D341Med (cell line): ENCODE measurements at places on chromosomes 3 and 15.

DNA sequence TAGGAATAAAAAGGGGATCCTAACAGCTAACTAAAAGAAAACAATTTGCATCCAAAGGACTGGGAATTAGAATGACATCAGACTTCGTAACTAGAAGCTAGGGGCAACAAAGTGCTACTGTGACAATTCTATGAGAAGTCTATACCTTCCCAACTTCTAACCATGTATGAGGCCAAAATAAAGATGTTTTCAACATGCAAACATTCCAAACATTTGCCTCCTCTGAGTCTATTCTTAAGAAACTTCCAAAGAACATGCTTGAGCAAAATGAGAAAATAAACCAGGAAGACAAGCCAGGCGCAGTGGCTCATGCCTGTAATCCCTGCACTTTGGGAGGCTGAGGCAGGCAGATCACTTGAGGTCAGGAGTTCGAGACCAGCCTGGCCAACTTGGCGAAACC is 13.1 kb upstream of the RNF7 start:
- DNase-seq, result no peak

- no peak for DNase-seq
Observed at GRCh38 chr3:142931222-142931621, 32.3 kb downstream of the PAQR9 start.

DNA sequence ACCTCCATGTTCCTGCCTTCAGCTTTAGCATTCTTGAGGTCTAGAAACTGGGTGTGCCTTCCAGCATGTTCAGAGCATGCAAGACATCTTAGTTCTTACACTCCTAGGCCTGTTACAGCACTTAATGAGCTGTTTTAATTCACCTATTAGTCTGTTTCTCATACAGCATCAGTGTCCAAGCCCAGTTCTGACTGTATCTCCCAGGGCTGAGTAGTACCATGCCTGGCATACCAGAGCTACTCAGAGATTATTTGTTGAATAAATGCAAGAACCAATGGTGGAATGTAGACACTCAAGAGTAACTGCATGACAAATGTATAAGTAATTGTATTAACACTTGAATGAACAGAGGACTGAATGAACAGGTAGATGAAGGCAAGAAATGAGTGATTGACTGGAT is 61.8 kb upstream of the SCN5A start:
- DNase-seq, result no peak

DNA sequence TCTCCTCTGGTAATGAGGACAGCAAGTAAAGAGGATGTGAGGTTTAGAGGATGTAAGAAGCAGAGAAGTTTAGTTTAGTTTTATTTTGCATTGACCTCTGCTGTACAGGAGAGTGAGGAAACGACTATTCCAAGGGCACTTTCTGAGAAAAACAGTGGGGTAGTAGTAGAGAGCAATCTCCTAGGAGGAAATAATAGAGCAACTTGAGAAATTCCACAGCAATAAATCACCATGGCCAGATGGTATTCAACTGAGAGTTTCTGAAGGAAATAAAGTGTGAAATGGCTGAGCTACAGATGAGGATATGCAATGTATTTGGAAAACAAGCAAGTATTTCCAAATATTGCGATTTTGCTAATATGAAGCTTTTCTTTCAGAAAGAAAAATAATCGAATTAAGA is 118.9 kb downstream of the DPH6 start:
- DNase-seq, result no peak
